Right atrium auricular region (tissue), 2 donors: ENCODE measurements at places on chromosomes 6 and 20. TPM values are rescaled to one million over a fixed set of nuclear protein-coding genes. Genes with fewer than 3 reads are reported as not detected.

DNA sequence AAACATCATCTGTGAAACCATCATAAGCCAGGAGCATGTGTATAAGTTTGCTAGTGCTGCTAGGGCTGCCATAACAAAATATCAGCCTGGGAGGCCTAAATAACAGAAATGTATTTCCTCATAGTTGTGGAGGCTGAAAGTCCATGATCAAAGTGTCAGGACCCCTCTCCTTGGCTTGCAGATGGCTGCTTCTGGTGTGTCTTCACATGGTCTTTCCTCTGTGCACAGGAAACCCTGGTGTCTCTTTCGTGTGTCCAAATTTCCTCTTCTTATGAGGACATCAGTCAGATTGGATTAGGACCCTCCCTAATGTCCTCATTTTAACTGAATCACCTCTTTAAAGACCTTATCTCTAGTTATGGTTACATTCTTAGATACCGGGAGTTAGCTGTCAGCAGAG lies 6.2 kb upstream of the CITED2 start:
- H3K27me3 ChIP-seq: no peaks in the 10 kb centered on the region

DNA sequence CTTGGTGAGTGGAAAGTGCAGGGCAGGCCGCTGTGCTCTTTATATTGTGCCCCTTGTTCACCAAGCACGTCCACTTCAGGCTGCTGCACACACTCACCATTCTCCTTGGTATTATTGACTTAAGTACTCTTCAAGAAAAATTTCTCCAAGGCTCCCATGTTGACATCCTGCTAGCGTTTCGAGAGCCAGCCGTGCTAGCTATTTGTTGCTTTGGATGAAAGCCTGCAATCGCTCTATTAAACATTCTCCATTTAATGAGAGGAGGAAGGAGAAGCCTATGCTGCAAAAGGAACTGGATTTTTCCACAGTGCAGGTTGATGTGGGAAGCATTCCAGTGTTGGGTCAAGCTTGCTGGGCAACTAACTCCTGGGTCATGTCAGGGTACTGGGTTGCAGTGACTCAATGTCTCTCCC lies 113.5 kb downstream of the CD83 start:
- DNase-seq: no peak
- H3K27ac ChIP-seq: no peak overlapping the region
- H3K36me3 ChIP-seq: no peaks in the 10 kb centered on the region

DNA sequence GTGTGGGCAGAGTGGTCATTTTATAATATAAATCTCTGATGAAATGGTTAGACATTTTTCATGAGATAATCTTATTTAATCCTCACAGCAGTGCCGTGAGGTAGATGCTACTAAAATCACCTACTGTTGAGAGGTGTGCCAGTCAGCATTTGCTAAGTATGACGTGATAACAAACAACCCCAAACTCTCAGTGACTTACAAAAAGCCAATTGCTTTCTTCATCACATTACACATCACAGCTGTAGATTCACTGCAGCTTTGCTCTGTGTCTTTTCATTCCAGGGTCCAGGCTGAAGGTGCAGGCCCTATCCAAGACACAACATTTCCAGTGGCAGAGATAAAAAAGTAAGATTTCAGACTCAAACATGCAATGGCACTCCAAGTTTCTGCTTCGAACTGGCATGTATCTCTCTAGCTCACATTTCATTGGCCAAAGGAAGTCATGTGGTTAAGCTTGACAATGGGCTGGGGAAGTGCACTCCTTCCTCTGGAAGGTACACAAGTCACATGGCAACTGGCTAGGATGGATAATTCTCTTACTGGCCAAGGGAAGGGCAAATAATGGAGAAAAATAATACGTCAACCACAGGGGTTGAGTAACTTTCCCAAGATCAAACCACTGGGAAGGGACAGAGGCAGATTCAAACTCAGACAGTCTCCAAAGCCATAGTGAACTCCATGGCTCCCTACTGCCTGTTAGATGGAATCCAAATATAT lies 69.5 kb upstream of the EPB41L1 start:
- DNase-seq: no peak
- H3K4me3 ChIP-seq: no peak overlapping the region
- no peaks in the 10 kb centered on the region for H3K27me3 ChIP-seq

- DNase-seq: no peak
- no peaks in the 10 kb centered on the region for H3K36me3 ChIP-seq
- no peak overlapping the region for H3K27ac ChIP-seq
- H3K4me1 ChIP-seq: no peaks in the 10 kb centered on the region
- H3K4me3 ChIP-seq: no peak overlapping the region
These were observed 265.0 kb upstream of the MARCKS start for GRCh38 chr6:113591896-113592827.

DNA sequence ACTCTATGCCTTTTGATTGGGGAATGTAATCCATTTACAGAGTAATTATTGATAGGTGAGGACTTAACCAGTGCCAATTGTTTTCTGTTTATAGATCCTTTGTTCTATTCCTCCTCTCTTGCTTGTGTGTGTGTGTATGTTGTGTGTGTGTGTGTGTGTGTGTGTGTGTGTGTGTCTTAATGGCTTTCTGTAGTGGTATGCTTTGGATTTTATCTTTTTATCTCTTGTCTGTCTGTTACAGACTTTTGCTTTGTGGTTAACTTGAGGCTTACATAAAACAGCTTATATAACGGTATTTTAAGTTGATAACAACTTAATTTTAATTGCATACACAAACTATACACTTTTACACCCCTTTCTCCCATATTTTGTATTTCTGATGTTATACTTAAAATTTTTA lies 54.7 kb downstream of the CDC5L start:
- H3K27ac ChIP-seq: no peak overlapping the region
- no peaks in the 10 kb centered on the region for H3K27me3 ChIP-seq
- no peak for DNase-seq
- H3K4me1 ChIP-seq: peaks cover 14% of the 10 kb centered on the region
- H3K36me3 ChIP-seq: peaks cover 19% of the 10 kb centered on the region
- no peak overlapping the region for H3K4me3 ChIP-seq

GRCh38 chr6:133326584-133326983 lies 85.4 kb downstream of the EYA4 start:
- DNase-seq: no peak
- H3K4me1 ChIP-seq: no peaks in the 10 kb centered on the region
- H3K27ac ChIP-seq: no peak overlapping the region
- no peak overlapping the region for H3K4me3 ChIP-seq

- H3K27ac ChIP-seq: no peak overlapping the region
- no peak for DNase-seq
- H3K4me1 ChIP-seq: no peaks in the 10 kb centered on the region
These were observed 535.8 kb downstream of the LMBRD1 start for GRCh38 chr6:69261010-69261409.

- H3K27me3 ChIP-seq: no peaks in the 10 kb centered on the region
- no peak for DNase-seq
- H3K4me3 ChIP-seq: no peak overlapping the region
- no peaks in the 10 kb centered on the region for H3K36me3 ChIP-seq
- no peaks in the 10 kb centered on the region for H3K4me1 ChIP-seq
These were observed 55.5 kb upstream of the CHRNA4 start for GRCh38 chr20:63416631-63417030.

GRCh38 chr6:130152908-130153510 lies 69.7 kb downstream of the SAMD3 start:
- no peak for DNase-seq
- H3K4me3 ChIP-seq: no peak overlapping the region
- no peaks in the 10 kb centered on the region for H3K36me3 ChIP-seq
- H3K27ac ChIP-seq: no peak overlapping the region

GRCh38 chr6:99838607-99839006 lies 155.4 kb downstream of the MCHR2 start:
- no peaks in the 10 kb centered on the region for H3K36me3 ChIP-seq
- no peaks in the 10 kb centered on the region for H3K27me3 ChIP-seq
- H3K27ac ChIP-seq: no peak overlapping the region
- no peak for DNase-seq
- no peak overlapping the region for H3K4me3 ChIP-seq

DNA sequence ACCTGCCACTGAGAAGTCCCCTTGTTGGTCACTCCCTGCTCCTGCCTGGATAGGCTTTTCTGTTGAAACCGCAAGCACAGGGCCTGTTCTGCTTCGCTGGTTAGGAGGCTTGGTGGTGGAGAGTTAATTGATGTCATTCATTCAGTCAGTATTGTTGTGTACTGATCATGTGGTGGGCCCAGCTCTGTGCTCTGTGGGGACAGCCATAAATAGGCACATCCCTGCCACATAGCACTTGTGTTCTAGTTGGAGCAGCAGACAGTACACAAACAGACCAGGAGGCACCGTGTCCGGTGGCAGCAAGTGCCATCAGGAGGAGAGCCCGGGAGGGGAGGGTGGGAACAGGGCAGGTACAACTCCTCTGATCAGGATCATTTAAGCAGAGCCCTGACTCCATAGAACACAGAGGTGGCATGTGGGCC lies 155.2 kb upstream of the INSM1 start:
- H3K27ac ChIP-seq: peak overlapping the region; percentile 51
- H3K27me3 ChIP-seq: no peaks in the 10 kb centered on the region
- H3K36me3 ChIP-seq: no peaks in the 10 kb centered on the region
- peaks cover 15% of the 10 kb centered on the region for H3K4me1 ChIP-seq
- no peak overlapping the region for H3K4me3 ChIP-seq
- DNase-seq: no peak

DNA sequence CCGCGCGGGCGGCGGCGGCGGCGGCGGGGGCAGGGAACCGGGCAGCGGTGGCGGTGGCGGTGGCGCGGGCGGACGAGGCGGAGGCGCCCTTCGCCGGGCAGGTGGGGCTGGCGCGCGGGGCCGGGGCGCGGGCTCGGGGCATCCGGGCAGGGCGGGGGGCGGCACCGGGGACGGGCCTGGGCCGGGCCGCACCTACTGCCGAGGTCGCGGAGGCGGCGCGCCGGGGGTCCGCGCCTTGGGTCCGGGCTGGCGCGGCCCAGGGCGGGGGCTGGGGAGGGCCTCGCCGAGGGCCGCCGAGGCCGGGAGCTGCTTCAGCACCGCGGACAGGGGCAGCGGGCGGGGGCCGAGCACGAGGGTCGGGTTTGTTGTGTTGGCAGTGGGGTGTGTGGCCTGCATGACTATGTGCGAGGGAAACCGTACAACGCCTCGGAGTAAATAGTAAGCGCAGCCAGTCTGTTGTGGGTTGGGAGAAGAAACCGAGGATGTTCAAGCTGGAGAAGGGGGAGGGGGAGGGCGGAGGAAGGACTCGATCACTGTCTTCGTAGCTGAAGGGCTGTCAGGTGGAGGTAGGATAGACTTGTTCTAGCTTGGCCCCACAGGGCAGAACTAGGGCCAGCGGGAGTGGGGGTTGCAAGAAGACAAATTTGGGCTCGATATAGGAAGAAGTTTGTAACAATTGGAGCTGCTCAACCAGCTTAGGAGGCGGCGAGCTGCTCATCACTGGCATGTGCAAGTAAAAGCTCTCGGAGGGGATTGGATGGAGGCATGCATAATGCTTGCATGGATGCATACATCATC lies 593 bp downstream of the MMP24 start:
- no peaks in the 10 kb centered on the region for H3K4me1 ChIP-seq
- H3K27ac ChIP-seq: no peak overlapping the region
- no peaks in the 10 kb centered on the region for H3K36me3 ChIP-seq
- no peak for DNase-seq

GRCh38 chr6:3882866-3883265 lies 33.7 kb downstream of the FAM50B start:
- H3K4me3 ChIP-seq: no peak overlapping the region
- peak overlapping the region; percentile 44 for H3K27ac ChIP-seq
- no peaks in the 10 kb centered on the region for H3K4me1 ChIP-seq

DNA sequence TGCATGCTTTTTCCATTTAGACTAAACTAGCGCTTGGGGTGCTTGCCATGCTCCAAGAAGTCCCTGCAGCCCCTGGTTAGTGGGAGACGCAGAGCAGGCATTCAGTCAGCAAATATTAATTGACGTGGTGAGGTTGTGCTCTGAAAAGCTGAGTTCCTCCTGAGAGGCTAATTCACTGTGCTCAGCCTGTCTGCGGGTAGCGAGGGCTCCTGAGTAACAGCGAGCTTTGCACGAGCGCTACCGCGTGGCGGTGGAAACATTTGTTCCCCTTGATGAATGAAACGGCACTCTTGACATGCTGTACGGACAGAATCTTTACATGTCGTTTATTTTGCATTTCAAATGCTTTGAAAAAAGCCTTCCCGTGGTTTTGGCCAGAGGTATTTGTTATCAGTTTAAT lies 170.6 kb upstream of the AGPAT4 start:
- peak overlapping the region; percentile 18 for H3K27ac ChIP-seq
- DNase-seq: no peak
- no peaks in the 10 kb centered on the region for H3K36me3 ChIP-seq
- no peaks in the 10 kb centered on the region for H3K4me1 ChIP-seq
- H3K4me3 ChIP-seq: no peak overlapping the region
- no peaks in the 10 kb centered on the region for H3K27me3 ChIP-seq

Gene RAET1L
- not detected for total RNA-seq

Gene TCP11
- not detected for total RNA-seq

Gene SLCO4A1
- 13.4 TPM for total RNA-seq

Gene INSM1
- total RNA-seq: not detected

Gene TENT5A
- total RNA-seq: 21.1 TPM

Gene HCRTR2
- not detected for total RNA-seq

Gene ADGB
- total RNA-seq: not detected

Gene RAD21L1
- not detected for total RNA-seq

Gene FKBP1C
- 0.35 TPM for total RNA-seq

Gene NRSN1
- not detected for total RNA-seq

Gene PDYN
- total RNA-seq: not detected
